ENCODE measurements at places on chromosomes 2 and 18.

DNA sequence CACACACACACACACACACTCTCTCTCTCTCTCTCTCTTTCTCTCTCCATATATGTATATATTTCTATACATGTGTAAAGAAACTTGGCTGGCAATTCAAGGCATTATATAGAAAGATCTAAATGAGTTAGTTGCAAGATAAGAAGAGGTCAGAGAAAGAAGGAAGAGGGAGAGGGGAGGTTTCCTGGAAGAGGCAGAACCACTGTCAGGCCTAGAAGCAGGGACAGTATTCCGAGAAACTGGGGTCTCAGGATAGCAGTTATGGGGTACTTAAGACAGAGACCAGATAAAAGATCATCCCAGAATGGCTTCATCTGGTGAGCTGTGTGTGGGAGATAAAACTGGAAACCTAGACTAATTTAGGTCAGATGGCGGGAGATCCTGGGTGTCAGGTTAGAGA lies 180.8 kb downstream of the CAMKMT start:
- DNase-seq: no peak

DNA sequence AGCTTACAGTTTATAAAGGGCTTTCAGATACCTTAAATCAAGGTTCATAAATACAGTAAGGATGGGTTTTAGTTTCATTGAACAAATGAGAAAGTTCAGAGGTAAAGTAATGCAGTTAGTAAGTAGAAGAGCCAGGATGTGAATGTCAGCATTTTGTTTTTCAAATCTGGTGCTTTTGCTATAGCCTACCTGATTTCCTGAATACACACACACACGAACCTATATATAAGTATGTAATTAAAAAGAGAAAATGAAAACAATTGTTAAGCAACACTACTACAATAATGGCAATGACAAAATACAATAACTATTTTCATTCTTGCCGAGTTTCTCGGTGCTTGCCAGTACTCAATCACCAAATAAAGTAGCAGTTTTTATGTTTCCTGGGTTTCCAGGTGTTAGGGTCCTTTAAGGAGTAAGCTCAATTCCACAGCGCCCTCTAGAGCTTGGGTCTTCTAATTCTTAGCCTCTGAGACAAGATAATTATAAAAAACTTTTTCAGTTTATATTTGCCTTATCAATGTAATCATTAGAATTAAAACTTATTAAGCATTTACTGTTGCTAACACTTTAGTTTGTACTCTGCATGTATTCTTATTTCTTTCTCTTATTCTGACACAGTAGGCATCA lies 512.9 kb upstream of the ACVR2A start:
- DNase-seq: no peak

- DNase-seq: no peak
These were observed 137.7 kb downstream of the DYSF start for GRCh38 chr2:71591044-71591443.

DNA sequence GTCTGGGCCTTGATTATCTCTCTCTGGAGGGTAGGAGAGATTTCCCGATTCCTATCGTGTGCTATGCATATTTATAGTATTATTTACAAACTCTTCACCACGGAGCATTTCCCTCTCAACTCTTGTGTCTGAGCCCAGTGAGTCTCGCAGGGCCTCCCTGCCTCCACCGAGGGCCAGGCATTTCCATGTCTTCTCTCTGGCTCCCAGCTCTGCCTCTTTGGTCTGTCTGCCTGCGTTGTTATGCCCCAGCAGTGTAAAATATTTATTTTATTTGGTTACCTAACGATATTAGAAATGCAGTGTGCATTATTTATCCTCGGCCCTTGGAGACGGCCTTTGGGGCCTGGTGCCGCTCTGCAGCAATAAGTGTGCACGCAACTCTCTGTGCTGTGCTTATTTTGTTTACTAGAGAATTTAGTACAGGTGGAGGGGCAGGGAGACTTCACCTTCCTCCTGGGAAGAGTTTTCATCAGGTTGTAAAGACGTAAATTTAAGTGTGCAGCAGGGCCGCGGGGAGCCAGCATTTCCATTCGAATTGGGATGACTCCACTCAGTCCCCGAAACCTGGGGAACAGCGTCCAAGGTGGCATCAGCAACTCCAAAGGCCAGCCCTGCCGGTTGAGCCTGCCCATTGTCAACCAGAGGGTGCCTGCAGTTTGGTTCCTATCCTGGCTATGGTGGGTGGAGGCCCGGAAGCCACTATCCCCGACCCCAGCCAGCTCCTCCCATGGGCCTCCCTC lies 100.2 kb downstream of the PTGR3 start:
- DNase-seq: no peak

DNA sequence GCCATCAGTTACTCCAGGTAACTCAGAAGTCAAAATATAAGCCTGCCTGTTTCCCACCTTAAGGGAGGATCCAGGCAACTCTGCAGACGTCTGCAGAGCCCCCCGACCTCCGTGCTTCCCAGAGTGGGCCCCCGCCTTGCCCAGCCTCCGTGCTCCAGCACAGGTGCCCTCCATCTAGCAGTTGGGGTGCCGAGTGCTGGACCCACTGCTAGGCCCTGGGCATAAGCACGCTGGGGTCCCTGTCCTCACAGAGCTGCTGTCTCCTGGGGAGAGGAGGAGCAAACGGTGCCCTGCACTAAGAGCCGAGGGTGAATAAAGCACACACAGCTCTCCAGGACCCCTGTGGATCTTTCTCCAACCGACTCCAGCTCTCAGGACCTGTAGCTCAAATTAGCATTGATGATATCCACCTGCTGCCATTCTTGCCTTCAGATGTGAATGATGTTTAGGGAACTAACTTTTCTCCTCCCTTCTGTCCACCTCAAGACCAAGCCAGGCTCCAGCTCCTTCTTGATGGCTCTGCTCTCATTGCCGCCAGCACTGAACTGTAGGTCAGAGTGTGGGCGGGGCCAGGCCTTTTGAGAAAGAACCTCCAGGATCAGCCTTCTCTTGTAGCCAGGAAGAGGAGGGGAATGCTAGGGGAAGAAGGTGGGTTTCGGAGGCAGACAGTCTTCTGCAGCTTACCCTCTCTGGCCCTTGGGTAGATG lies 121.2 kb downstream of the SMAD7 start:
- DNase-seq: no peak

DNA sequence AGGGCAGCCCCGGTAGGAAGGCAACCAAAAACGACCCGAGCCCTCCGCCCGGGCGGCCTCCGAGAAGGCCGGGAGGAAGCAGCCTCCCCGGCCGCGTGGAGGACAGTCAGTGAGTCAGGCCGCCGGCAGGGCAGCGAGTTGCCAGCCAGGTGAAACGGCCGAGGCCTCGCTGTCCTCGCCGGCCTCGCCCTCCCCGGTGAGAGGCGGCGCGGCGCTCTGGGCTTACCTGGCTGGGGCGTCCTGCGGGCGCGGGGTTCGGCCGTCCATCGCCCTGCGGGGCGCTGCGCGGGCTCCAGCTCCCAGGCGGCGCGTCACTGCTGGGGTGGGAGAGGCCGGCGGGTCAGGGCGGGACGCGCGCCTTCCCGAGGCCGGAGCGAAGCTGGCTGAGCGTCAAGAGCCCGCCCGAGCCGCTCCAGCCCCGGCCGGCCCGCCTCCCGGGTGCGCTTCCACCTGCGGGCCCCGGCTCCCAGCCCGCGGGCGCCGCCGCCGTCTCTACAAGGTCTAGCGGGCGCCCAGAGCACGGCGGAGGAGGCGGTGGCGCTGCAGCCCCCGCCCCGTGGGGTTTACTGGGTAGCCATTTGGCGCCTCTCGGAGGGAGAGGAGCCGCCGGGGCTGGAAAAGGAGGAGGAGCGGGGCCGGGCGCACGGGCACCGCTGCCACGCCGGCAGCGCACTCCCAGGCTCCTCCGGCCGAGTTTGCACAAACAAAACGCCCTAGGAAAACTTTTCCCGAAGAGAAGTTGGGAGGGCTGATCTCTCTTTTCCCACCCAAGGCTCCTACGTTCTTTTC lies 499 bp downstream of the COBLL1 start:
- DNase-seq: peak; percentile 85

- no peak for DNase-seq
These were observed 8.3 kb downstream of the HSBP1L1 start for GRCh38 chr18:79972720-79973119.

- DNase-seq: no peak
These were observed 4.4 kb downstream of the BCL2 start for GRCh38 chr18:63315131-63315662.

DNA sequence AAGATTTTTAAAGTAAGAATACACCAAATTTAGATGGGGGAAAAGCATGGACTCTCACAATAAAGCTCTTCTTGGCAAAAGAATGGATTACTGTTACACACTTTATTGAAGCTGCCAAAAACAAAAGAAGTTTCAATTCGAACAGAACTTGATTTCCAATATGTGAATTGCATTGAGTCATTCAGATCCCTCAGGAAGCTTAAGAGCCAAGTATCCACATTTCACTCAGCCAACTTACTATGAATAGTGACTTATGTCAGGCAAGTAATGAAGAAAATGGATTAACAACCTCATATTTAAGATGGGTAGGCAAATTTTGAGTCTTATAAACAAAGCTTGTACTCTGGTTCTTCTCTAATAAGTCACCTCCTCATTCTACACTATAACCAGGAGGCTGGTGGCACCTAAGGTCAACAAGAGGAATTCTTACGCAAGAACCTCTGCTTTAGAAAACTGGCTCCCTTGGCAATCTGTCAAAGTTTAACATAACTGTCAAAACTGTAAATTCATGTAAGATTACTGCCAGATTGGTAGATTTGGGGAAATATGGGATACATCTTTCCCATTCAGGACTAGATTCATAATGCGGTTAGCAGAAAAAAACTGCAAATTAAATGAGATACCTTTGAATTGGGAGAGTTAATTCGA lies 6.0 kb downstream of the HADHA start:
- DNase-seq: no peak

GRCh38 chr2:29662861-29663260 lies 258.5 kb downstream of the ALK start:
- peak; percentile 51 for DNase-seq

- no peak for DNase-seq
These were observed 152.1 kb upstream of the KYNU start for GRCh38 chr2:142725386-142725785.

- no peak for DNase-seq
These were observed 267.6 kb downstream of the DCDC2C start for GRCh38 chr2:3970791-3971651.

- DNase-seq: no peak
These were observed 123.3 kb upstream of the SIX2 start for GRCh38 chr2:45132551-45132950.

DNA sequence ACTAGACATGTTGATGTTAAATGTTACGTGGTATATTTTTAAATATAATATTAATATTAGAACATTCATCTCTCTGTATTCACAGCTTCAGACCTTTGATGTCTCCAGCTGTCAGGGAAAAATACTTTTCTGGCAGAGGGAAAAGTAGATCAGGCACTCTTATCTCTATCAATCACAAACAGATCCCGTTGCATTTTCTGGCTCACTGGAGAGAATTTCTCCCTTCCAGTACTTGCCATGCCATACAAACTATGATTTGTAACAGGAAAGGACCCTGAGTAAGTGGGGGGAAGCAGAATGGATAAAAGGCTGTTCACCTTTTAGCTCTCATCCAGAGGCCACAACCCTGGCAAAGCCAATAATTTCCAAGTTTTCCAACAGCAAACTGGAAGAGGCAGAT lies 158.0 kb downstream of the TCF4 start:
- no peak for DNase-seq

DNA sequence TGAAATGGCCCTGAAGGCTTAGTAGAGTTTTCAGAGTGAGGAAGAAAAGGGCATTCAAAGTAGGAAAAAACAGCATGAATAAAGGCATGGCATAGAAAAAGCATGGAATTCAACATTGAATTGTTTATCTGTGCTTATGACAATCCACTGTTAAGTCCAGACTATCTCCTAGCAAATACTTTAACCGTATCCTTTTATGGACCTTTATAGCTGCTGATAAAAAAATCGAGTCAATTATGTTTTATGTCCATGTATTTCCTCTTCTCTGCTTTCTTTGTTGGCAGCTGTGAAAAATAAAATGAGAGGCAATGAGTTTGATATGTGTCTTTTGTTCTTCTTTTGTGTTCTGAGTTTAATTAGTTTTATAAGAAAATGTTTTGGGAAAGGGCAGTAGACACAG lies 70.4 kb downstream of the TDRD15 start:
- DNase-seq: no peak

- DNase-seq: no peak
These were observed 710.4 kb upstream of the PIK3C3 start for GRCh38 chr18:41244591-41245037.

DNA sequence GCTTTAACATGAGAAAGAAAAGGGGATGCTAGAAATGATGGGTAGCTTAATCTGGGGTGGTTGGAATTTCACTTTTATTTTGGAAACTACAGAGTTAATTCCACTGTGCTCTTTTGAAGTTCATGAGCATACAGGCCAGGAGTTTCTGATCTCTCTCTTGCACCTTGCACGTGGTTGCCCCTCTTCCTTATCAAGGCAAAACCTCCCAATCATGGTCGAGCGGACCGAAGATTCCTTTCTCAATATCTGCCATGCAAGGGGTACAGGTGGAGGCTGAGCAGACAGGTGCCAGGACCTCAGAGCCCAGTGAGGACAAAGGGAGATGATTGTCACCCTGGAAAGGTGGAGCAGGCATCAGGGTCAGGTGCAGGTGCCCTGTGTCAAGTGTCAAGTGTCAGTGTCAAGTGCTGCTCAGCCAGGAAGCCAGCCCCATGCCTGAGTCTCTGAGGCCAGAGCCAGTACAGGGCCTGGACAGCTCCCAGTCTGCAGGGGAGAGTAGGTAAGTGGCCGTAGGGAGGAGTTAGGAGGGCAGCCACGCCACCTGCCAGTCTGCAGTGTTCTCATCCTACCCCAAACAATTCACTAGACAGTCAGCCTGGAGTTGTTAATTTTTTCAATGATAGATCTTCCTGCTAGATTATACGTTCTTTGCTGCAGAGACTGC lies 42.2 kb downstream of the LPIN1 start:
- no peak for DNase-seq

DNA sequence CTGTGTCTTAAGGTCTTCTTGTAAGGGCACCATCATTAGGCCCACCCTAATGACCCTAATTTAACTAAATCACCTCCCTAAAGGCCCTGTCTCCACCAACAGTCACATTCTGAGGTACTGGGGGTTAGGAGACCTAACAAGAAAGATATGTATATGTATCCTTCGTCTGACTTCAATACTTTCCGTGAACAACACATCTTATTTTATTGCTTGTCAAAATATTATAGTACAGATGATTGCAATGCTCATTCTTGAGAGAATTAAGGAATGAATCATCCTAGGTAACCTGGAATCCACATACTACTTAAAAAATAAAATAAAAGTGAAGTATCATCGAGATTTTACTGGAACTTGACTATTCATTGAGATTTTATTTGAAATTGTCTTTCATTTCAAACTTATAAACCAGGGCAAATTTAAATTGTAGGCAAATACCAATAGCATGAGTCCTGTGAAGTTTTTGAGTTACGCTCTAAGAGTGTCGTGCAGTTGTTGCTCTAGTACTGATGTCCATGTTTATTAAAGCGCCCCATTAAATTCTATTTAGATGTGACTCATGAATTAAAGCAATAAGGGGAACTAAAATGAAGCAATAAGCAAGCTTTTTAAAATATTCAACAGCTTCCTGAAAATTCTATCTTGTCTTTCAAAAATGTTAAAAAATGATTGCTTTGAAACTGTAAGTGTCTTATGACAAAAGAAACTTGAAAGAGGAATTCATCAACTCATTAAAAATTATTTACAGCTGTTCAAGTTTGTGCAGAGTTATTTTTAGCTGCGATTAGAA lies 40.0 kb downstream of the CCDC102B start:
- DNase-seq: peak; percentile 58
